Left ventricle myocardium superior (tissue), 1 donor: ENCODE measurements at places on chromosomes 12 and 14. TPM values are rescaled to one million over a fixed set of nuclear protein-coding genes. Genes with fewer than 3 reads are reported as not detected.

GRCh38 chr12:91178139-91178561, 4.5 kb downstream of the DCN start:
- DNase-seq: no peak

GPR68 gene
- 0.35 TPM for total RNA-seq

DNA sequence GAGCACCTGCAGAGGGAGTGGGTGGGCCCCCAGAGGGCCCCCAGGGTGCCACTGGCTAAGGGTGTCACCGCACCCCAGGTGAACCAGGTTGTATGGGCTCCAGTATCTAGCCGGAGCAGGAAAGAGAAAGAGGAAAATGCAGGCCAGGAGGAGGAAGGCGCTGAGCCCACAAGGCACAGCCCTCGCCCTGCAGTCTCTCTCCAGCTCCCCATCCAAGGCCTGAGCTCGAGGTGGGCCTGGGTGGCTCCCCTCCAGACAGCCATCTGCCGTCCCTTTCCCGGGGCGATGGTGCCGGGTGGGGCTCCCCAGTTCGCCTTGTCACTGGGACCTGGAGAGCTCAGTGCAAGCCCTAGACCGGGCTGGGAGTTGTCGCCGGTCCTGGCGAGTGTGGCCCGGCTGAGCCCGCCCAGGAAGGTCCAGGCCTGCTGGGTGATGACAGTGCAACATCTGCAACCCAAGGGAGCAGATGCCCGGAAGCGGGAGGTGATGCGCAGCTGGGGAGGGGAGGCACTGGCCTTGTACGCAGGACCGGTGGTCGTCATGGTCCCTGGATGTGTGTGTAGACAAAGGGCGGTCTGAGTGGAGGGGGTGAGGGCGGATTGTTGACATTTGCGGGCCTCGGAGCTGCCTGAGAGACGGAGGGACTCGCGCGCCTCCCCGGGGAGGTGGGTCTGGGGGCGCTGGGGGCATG, 716 bp downstream of the TMEM179 start:
- DNase-seq: no peak

TMEM179 gene
- total RNA-seq: not detected

VRTN gene
- total RNA-seq: not detected

DNA sequence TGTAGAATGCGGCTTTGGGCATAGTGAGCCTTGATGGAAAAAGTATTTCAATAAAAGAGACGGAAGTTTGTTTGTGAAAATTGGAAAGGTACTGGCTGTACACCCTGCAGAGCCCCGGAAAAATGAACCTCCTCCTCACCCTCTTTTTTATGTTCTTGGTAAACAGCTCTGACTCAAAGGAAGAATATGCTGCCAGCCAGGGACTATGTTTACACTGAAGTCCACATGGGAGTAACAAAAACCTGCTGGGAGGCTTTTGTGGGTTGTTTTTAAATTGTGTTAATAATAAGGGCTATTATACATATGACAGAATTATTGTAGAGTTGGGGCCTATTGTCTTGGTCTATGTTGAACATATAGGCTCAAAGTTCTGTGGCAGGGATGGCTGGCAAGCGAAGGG, 70.7 kb downstream of the TTC8 start:
- DNase-seq: no peak

TC2N gene
- total RNA-seq: 9.2 TPM

FSCB gene
- not detected for total RNA-seq

- DNase-seq: no peak
These were observed 209.3 kb downstream of the DAD1 start for GRCh38 chr14:22379727-22380126.

DNA sequence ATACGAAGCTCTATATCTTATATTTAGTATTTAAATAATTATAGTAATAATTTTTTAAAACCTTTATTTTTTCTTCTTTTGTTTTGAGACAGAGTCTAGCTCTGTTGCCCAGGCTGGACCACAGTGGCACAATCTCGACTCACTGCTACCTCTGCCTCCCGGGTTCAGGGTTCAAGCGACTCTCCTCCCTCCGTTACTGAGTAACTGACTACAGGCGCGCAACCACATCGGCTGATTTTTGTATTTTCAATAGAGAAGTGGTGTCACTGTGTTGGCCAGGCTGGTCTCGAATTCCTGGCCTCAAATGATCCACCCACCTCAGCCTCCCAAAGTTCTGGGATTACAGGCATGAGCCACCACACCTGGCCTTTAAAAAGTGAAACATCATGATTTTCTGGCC, 13.0 kb upstream of the WNK1 start:
- no peak for DNase-seq
